ENCODE measurements at places on chromosomes 3 and 15.

- no peak for DNase-seq
Observed at GRCh38 chr3:137409584-137409983, 354.5 kb upstream of the SOX14 start.

GRCh38 chr3:160402221-160403027 is 3.0 kb downstream of the SMC4 start:
- DNase-seq, result peak; percentile 4

DNA sequence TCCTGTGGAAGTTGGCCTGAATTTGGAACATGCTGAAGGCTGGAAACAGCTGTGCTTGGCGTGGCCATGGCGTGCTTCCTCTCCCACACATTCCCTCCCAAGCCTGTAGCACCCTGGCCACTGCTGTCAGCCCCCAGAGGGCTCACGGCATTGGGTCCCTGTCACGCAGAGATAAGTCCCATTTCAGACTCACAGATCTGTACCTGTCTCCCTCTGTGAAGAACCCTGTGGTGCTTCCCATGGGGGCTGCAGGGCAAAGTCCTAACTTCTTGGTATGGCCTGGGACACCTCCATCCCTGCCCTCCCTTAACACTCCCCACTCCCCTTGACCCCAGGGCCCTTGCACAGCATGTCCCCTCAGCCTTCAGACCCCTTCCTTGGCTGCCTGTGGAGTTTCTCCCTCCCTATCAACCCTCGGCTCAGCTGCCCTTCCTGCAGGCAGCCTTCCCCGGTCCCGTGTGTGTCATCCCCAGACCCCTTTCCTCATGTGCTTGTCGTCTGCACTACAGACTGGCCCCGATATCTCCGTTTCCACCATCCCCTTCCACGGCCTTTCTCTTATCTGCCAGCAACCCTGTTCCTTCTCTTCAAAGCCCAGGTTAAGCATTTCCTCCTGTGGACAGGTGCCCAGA is 28.6 kb downstream of the ABTB1 start:
- no peak for DNase-seq

DNA sequence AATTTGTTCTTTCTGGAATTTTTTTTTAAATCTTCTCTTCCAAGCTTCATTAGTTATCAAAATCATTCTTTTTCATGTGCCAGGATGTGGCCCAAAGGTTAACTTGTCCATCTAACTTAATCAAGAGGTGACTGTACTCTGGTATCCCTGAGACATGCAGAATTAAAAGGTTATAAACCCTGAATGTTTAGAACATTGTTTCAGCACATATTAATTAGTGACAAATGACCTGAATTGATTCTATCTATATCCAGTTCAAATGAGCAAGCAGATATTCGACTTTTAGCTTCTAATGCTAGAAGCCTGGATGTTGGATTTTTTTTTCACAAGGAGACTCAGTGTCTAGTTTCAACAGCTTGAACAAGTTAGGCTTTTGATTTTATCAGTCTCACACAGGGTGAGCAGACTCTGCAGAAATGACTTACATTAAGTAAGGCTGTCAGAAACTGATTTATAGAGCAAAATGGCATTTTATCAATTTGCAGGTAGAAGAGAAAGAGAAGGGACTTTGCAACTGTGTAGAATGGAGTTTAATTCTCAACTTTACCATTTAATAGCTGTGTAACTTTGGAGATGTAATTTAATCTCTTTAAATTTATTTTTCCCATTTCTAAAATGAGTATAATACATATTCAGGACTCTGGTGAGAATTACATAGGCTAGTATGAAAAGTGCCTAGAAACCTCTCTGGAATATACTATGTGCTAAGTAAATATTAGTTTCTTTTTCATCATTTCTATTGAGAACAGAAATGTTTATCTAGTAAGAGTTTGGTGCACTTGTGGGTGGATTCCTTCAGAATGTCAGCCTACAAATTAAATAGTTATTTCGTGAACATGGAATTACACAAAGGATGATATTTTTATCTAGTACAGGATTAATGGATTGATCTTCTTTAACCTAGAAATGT is 100.0 kb downstream of the ALCAM start:
- DNase-seq, result no peak

DNA sequence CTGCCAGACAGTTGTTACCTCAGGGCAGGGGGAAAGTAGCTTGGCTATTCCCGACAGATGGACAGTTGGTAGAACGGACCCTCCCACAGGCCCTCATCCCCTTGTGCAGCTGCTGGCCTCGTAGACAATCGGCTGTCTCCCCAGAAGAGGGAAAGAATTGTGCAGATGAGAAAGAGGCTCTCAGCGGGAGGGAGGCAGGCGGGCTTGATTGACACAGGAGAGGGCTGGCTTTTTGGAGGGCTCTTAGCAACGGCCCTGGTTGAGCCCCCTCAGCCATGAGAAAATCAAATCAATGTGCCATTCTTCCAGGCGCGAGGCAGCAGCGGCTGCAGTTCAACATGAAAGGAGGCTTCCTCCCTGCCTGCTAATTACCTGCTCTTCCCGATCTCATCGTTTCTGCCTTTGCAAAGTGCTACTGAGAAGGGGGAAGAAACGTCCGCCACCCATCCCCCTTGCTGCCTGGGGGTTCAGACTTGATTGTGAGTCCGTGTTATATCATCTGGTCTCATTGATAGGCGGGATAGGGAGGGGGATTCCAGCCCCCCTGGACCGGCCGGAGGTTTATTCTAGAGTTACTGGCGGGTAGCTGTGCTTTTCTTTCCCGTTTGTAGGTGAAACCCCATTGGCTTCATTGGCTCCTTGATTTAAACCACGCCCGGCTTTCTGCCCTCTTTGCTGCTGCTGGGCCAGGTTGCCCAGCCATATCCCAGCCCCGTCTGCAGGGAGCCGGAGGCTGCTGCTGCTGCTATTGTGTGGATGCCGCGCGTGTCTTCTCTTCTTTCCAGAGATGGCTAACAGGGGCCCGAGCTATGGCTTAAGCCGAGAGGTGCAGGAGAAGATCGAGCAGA is at the start of gene TAGLN3:
TSS of gene TAGLN3 (plus strand) at position 287 of the 848 bp plus-strand sequence. CDS start at position 788, 501 bp downstream.
- DNase-seq, result peak; percentile 64

DNA sequence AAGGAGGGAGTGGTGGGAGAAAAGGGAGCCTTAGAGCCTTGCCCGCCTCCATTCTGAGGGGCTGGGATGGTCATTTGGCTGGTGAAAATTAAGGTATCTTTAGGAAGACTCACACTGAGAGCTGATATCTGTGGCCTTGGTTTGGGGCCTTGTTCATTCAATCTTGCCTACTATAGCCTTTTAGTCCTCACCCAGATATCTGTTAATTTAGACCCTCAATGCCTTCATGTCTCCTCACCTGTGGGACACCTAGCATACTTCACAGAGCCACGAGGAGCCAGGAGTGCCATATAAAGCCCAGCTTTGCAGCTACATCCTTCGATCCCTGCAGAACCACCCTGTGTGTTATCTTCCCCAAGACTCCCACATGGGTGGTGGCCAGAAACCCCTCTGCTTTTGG is 4.7 kb upstream of the ARNT2 start:
- no peak for DNase-seq

GRCh38 chr3:126472277-126473006 is 3.2 kb downstream of the ZXDC start:
- peak; percentile 95 for DNase-seq

DNA sequence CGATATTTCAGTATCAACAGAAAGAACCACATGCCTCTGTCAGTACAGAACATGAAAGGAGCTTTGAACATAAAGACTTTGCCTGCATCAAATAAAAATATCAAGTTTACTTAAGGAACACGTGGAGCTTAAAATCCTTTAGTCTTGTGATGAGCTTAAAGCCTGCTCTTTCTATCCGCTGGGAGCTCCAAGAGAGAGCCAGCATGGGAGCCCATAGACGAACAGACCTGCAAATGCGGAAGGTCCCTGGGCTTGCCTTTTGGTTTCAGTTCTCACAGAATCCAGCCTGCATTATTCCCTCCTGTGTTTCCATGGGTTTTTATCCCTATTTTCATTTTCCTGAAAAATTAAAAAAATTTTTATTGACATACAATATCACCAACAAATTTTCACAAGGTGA is 530.6 kb upstream of the RGMA start:
- DNase-seq, result no peak

DNA sequence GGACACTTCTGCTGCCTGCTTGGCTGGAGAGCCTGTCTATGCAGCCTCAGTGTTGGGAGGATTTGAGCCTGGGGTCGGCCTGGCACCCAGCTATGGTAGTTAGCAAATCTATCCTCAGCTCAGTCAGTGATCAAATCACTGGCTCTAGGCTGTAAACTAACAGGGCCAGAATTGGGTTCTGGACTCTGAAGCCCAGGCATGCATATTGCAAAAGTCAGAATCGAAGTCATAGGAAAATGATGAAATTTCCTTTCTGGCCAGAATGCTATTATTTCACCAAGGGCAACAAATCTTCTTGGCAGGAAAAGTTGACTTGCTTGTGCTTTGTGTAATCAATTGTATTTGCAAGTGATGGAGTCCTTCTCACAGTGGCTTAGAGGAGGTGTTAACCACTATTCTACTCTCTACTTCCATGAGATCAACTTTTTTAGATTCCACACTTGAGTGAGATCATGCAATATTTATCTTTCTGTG is 482.6 kb upstream of the TPRG1 start:
- peak; percentile 32 for DNase-seq

DNA sequence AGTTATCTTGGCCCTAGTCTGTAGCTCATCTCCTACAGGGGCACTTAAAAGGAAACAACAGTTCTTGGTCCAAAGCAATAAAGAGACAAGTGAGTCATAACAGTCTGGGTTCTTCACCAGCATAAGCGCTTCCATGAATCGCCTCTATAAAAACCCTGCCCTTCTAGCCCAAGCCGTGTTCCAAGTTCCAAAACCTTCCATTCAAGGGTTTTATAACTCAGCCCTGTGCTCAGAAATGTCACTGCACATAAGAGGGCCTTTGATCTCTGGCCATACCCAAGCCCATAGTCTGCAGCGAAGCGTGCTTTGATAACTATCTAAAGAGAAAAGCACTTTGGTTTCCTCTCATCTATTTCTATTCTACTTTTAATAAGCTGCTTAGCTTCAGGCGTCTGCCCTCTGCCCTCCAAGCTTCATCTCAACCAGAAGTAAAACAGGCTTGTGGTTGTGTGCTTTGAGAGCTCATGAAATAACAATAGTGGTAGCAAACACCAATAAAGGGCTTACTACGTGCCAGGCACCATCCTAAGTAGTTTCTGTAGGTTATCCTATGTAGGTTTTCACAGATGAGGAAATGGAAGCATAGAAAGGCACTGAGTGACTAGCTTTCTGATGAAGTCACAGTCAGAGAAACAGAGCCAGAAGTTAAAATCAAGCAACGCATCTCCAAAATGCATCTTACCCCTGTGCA is 64.0 kb upstream of the AKAP13 start:
- DNase-seq, result no peak

Measured in epithelial cell of esophagus (primary cell).